Stimulated activated CD8-positive, alpha-beta memory T cell treated with anti-CD3 and anti-CD28 coated beads, Interleukin-15, amount 100 ng/mL, for 1 hour (primary cell): ENCODE measurements at places on chromosomes 7 and 10.

- DNase-seq: peak; percentile 29
Observed at GRCh38 chr7:99579956-99580777, 17.9 kb upstream of the TMEM225B start.

GRCh38 chr7:141128931-141129330, 55.1 kb downstream of the TMEM178B start:
- DNase-seq: no peak

GRCh38 chr7:10571759-10572158, 401.9 kb upstream of the PHF14 start:
- DNase-seq: no peak

DNA sequence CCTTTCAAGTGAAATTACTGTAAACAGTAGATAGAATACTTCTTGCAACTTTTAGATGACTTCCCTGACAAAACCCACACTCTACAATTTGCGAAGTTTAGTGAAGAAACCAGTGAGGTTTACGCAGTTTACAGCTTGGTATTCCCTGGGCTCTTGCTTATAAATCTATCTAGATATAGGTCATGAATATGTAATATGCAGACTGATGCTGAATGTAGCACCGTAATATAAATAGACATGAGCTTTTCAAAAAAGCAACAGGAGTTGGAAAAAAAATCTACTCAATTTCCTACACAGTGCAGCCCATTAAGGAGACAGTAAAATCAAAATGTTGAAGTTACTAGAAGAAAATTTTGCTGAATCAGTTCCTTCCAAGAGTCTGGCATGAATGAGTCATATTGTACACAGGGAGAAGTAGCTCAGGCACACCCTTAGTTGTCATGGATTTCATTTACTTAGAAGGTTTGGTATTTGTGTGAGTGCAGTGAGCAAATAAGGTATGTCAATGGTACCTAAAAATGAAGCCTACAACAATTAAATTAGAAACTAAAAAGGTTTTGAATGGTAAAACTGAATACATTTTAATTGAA, 67.7 kb upstream of the NEUROD6 start:
- no peak for DNase-seq

DNA sequence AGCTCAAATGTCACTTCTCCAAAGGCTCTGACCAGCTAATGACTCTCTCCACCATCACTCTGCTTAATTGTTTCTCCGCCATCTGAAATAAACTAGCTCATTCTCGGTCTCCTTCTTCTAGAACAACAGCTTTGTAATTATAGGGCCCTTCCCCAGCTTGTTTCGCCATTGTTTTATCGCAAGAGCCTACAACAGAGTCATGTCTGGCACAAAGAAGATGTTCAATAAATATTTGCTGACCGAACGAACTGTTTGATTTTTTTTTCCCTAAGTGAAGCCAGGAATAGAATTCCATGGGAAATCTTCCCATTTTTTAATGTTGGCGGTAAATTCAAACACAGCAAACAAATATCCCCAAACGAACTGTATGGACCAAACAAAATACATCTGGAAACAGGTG, 63.8 kb upstream of the NMT2 start:
- no peak for DNase-seq

- DNase-seq: no peak
Observed at GRCh38 chr10:13865758-13866491, 279.2 kb downstream of the PRPF18 start.

DNA sequence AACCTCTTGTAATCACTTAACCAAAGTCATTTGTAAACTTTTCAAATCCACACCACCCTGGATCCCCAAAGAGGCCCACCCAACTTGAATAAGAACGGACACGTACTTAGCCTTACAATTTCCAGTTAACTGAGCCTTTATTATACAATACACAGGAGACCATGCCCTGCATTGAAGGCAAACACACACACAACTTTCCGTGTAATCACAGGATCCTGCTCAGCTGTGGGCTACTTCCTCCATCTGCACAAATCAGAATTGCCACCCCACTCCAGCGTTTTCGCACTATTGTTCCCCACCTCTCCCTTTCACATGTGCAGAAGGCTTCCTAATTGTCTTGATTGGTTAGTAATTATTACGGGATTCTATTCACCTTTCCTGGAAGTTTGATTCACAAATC, 12.1 kb upstream of the PODXL start:
- no peak for DNase-seq

DNA sequence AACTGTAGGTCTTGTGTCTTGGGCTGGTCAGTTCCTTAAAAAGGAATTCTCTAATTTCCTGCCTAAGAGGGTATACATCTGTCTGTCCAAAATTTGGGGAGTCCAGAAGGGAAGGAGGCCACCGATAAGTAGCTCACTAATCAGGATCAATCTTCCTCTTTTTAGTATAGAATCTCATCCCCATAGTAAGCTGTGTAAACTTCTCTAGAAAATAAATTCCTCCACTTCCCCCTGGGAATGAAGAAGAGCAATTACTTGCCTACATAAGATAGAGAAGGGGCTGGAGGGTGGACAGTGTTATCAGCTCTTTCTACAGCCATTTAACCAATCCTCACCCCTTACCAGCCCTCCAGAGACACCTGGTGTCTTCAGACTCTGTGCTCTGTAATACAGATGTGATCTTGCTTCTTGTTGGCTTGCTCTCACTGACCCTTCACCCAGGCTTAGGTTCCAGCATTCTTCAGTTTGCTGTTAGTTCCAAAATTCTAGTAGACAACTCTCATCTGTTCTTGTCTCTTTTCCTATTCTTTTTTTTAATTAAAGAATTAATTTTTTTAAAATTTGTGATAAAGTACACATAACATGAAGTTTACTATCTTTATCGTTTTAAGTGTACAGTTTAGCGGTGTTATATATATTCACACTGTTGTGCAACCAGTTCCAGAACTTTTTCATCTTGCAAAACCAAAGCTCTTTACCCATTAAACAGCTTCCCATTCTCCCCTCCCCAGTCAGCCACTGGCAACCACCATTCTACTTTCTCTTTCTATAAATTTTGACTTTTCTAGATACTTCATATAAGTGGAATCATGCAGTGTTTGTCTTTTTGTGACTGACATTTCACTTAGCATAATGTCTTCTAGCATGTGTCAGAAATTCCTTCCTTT, 6.5 kb upstream of the PRKAR2B start:
- DNase-seq: no peak

GRCh38 chr7:54843841-54844355, 84.9 kb upstream of the SEC61G start:
- no peak for DNase-seq

DNA sequence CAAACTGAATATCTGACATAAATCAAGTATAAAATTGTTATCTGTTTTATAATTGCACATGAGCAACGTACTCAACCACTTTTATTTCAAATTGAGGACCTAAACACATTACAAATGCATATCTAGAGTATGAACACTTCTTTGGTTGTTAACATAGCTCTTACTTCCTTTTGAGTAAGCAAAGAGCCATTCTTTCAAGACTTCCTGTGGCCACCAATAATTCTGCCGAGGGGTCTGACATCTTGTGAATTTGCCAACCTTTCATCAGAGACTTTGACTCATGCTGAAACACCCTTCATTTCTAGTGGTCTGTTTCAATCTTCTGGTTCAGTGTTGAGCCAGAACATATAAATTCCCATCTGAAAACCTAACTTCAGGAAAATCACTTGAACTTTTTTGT, 59.4 kb downstream of the CDK14 start:
- DNase-seq: no peak

GRCh38 chr7:125467996-125468854, 538.6 kb upstream of the POT1 start:
- no peak for DNase-seq

GRCh38 chr7:150998341-150998740, 7.5 kb downstream of the NOS3 start:
- no peak for DNase-seq

DNA sequence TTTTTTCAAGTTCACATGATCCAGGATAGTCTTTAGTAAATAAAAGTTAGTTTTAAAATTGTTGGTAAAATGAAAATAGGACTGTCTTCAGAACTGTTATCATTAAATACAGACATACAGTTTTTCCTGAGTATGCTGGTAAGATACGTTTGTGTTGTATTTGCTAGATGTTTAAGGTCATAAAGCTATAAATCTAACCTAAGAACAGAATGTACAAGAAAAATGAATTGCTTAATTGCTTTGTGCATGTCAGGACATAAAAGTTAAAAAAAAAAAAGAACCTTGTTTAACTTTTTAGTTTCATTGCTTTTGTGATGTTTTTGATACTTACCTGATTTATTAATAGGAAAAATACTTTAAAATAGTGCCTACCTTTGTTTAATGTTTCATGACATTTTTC, 29.2 kb upstream of the CLDN4 start:
- no peak for DNase-seq

GRCh38 chr7:94394437-94395140, at the start of gene COL1A2:
Gene COL1A2 (plus strand): TSS chr7:94394895. CDS start chr7:94395032, 137 bp downstream.
- no peak for DNase-seq

- no peak for DNase-seq
Observed at GRCh38 chr10:129929343-129930292, 34.5 kb downstream of the EBF3 start.

DNA sequence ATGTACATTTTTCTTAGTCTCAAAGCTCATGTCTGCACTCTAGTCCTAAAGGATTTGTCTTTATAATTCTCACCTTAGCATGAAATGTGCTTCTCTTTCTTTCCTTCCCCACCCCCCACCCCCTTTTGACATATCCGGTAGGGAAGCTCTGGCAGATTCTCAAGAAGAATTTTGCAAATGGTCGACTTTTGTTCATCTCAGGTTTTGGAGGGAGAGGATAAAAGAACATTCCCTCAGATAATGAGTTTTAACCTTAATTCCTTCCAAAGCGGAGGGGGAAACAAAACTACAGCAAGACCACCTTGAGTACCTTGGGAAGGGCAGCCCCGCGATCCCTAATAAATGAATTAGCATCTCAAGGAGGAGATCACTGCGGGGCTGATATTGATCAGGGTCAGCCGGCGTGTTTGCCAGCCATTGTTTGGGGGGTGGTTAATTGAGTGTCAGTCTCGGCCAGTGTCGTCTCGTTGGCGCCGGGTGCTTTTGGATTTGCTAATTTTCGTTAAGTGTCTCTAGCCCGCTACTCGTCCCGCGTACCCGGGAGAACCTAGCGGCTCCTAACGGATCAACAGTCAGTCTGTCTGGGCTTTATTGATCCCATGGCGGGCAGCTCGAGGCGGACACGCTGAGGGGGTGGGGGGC, 874 bp upstream of the BAMBI start:
- no peak for DNase-seq

DNA sequence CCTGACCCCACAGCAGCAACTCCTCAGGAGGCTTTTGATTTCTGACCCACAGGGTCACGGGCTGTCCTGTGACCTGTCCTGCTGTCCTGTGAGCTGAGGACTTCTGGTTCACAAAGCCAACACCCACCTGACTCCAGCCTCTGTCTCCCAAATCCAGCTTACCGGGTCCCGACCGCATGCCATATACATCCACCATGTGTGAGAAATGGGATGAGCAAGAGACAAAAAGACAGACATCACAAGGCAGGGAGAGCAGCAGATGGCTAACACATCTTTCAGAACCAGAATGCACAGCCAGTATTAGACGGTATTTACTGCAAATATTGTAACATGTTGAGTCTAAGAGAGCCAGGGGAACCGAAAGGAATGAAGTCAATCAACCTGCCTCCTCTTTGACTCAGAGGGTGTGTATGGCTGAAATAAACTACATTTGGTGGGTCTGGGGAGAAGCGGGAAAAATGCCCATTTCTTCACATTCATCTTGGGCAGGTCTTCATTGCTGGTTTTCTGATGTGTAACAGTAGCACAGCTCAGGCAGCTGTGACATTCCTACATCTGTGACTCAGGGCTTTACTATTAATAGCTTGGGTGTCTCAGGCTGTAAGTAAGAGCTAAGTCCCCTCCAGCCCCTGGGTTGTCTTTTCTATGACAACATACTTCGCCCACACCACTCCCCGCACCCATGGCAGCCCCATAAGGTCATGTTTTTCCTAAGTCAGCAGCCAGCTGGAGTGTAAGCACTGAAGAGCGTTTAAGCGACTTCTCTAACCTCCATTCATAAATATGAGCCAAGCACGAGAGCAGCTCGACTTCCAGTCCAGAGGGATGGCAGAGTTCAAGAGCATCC, 25.0 kb downstream of the ABLIM1 start:
- DNase-seq: no peak

DNA sequence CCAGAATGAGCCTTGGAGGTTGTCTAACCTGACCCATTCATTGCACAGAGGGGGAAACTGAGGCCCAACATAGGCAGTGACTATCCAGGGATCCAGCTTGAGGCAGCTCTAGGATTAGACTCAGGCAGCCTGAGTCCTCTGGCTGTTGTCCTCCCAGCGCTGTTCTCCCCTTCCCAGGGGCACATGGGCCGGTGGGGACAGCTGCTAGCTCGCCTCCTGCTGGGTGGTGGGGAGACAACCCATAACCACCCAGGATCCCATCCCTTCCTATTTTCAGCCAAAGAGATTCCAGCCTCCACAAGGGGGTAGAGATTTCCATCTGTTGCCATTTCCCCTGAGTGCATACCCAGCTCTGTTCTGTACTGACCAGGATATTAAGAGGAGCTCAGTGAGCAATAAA, 145.1 kb upstream of the GPR26 start:
- DNase-seq: no peak

DNA sequence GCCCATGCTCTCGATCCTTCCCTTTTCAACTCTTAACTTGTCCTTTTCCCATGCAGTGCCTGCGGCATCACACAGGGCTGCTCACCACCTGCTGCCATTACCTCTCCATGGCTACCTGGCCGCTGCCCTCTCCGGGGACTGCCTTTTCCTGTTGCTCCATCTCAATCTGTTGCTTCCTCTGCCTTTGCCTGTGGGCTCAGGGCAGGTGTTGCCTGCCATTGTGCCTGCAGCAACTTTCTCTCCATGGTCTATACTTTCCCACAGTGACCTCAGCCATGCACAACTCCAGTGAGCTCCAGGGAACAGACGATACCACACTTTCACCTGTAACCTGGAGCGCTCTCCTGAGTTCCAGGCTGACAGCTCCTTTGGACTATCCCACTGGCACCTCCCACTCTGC, 3.2 kb downstream of the DNAJB12 start:
- no peak for DNase-seq

DNA sequence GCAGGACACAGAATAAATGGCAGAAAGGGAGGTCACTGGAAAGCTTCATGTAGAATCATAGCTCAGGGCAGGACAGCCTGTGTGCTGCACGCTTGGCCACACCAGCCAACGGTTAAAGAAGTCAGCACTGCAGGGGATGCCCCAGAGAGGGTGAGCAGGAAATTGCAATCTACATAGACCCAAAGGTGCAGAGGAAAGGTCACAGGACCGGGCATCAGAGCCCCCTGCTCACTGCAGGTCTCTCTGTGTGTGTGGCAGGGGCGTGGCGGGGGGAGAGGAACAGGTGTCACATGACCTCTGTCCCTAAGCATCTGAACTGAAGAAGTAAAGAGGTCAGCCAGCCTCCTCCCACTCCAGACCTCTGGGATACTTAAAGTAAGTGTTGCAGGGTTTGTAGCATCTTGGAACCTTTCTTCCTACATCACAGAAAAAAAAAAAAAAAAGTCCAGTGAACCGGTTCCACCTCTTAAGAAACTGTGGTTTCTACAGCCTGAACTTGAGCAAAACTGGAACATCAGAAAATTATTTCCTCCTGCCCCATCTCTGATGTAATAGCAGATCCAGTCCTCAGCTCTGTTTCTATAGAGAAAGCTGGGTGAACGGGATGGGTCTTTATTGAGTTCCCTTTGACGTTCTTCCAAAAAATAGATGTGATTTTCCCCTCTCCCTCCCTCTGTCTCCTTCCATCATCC, 64.3 kb downstream of the RGS10 start:
- DNase-seq: no peak
